ENCODE measurements at places on chromosomes 6 and 20.

GRCh38 chr6:16058929-16059345 lies 69.9 kb upstream of the MYLIP start:
- DNase-seq, result no peak

DNA sequence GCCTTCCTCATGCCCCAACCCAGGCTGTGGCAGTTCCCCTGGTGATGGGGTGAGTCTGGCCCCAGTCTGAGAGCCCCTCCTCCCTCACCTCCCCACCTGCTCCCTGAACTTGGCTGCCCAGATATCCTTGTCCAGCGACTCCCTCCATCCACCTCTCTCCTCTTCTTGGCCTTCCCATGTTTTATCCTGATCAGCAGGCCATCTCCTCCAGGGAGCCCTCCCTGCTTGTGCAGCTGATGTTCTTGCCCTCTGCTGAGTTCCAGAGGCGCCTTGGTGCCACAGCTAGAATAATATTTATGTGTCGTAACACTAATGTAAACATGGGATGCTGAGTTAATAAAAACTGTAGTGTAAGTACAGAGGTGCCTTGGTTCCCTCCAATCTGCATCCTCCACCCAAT lies 10.4 kb upstream of the IP6K3 start:
- DNase-seq, result no peak

DNA sequence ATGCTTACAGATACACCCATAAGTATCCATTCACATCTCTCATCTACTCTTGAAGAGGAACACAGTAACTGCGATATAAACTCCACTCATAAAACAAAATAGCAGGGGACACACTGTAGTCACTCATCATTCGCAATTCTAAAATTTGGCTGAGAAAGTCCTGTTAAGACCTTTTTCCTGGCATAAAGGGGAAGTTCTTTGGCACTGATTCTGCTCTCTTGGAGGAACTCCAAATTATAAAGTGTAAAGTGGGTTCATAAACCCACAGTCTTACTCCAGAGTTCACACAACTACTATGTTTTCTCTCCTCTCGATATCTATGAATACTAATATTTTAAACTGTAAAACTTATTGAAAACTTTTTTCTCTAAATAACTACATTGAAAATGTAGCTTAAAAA lies 80.6 kb downstream of the ADGB start:
- DNase-seq, result no peak

DNA sequence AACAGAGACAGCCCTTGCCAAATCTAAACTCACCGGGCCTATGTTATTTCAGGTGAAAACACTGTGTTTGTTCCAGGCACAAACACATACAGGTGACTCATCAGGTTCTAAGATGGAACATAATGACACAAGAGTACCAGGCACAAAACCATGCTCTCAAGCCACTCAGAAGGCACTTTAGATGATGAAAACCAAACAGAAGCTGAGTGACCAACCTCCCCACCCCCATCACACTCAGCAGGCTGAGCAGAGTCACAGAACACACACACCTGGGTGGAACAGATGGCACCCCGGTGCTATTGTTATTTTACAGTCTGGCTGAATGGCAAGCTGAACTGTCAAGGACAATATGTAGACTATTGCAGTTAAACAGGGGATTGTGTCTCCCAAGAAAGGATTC lies 20.6 kb upstream of the NKX2-2 start:
- no peak for DNase-seq

GRCh38 chr6:45212976-45213375 lies 115.2 kb upstream of the RUNX2 start:
- no peak for DNase-seq

DNA sequence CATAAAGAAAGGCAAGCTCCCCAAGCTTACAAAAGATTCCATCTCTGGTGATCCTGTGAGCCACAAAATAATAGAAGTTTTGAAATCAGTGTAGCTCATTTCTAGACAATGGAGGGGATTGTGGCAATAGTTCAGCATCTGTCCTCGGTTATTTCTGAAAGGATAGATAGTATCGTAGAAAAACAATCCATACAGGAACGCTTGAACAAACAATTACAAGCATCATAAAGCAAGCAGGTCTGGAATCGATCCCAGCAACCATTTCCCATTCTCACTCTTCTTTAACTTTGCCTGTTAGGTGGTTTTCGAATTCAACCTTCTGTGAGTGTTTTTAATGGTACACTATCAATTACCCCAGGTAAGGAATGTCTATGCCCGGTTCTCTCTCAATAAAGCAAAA lies 931.1 kb downstream of the KIF16B start:
- DNase-seq, result no peak

- DNase-seq, result no peak
These were observed 25.2 kb downstream of the TFAP2B start for GRCh38 chr6:50843842-50844241.

- no peak for DNase-seq
These were observed 35.6 kb upstream of the LAMP5 start for GRCh38 chr20:9478771-9479170.

- no peak for DNase-seq
These were observed 358.2 kb downstream of the ARHGAP18 start for GRCh38 chr6:129351807-129352206.

GRCh38 chr6:79571030-79571367 lies 33.8 kb upstream of the LCA5 start:
- no peak for DNase-seq

GRCh38 chr20:9928281-9928737 lies 89.4 kb upstream of the PAK5 start:
- DNase-seq, result no peak

- no peak for DNase-seq
These were observed 10.5 kb upstream of the EPB41L2 start for GRCh38 chr6:131073577-131073976.

- DNase-seq, result no peak
These were observed 39.6 kb downstream of the SHLD1 start for GRCh38 chr20:5789827-5790226.

DNA sequence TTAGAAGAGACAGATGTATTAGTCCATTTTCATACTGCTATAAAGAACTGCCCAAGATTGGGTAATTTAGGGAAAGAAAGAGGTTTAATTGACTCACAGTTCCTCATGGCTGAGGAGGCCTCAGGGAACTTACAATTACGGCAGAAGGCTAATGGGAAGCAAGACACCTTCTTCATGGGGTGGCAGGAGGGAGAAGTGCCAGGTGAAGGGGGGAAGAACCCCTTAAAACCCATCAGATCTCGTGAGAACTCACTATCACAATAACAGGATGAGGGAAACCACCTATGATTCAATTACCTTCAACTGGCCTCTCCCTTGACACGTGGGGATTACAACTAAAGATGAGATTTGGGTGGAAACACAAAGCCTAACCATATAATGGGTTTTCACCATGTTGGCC lies 28.9 kb upstream of the PNRC1 start:
- DNase-seq, result no peak

GRCh38 chr6:157240960-157241311 lies 82.4 kb downstream of the TMEM242 start:
- no peak for DNase-seq

GRCh38 chr6:94323853-94324252 lies 904.5 kb upstream of the EPHA7 start:
- no peak for DNase-seq

GRCh38 chr20:24762371-24762770 lies 186.7 kb upstream of the CST7 start:
- no peak for DNase-seq

DNA sequence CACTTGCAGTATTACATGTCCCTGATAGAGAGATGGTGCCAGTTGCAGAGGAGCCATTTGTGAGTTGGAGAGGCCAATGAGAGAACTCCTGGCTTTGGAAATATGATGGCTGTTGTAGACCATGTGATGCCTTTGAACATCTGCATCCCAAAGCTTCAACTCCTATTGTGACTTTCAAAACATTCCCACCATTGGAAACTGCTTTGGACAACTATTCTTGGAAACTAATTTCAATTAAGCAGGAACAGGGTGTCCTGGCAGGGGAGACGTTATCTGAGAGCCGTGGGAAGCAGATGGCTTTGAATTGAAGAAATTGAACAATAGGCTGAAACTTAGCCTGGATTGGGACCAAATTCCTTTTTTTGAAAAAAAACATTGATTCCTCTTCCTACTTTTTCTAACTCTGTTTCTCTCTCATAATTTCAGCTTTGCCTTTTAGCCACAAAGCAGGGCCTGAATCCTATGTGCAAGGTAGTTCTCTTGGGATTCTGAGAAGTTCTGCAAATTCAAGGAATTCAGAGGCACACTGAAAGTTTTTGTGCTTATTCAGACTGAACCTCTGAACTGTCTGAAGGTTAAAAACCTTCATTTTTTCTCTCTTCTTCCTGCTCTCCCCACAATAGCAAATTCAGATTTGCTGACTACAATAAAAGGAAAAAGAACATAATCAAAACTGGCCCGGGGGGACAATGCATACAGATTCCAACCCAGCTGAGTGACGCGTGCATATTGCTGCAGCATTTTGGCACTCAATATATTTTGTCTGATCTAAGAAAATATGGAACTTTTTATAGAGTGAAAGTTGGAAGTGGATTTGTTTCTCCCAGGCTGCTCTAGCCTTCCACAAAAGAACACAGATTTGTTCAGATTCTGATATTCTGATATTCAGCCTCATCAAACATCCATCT lies 720.4 kb upstream of the CHD6 start:
- no peak for DNase-seq

GRCh38 chr20:58321205-58321604 lies 11.7 kb downstream of the RAB22A start:
- DNase-seq, result no peak

DNA sequence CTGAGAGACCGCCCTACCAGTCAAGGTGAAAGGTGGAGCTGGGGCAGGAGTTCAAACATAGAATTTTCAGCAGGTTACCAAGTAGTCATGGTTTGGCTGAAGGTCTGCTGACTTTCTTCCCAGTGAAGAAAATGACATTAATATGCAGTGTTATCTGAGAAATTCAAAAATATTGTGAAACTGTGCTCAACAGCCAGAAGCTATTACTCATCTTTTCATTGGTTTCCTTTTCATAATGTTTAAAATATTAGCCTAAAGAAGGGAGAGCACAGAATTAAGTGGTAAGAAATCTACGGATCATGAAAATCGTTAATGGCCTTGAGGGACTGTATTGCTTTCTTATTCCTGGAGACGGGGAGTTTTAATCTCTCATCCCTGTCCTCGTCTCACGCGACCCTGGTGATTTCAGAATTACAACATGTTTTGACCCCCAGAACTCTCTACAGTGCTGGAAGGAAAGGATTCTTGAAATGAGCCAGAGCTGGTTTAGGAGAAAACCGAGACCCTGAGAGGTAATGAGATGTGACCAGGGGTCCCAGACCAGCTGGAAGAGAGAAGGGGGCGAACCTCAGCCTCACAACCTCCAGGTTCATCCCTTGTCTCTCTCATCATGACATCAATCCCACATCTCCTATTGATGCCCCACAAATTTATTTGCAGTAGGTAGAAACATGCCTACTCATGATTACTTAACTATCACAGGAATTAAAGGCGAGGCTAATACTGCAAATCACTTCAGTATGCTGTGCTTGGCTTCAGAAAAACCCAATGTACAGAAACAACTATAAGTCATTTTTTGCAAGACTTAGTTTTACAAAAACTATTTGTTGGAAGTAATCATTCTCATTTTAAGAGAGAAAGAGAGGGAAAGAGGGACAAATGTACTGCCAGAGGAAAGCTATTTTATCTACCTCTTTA lies 209.5 kb downstream of the FNDC1 start:
- DNase-seq, result no peak

DNA sequence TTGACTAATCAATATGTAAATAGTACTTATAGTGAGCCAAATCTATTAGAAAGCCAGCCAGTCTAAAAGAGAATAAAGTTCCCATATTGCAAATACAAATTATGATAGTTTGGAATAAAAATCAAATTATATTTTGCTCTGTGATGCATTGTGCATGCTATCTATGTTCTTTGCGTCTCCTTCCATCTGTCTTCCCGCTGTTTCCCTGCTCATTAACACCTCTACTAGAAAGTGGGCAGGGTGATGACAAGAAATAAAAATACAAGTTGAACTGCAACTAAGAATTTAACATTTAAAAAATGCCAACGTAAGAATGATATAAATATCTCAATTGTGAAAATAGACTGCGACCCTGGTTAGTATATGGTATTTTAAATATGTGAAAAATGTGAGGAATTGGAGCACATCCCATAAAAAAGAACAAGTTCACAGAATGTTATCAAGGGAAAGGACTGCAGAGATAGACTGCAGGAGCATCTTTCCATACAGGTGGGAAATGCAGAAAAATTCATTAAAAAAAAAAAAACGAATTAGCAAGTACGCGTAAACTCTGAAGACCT lies 157.6 kb upstream of the PDE7B start:
- no peak for DNase-seq

DNA sequence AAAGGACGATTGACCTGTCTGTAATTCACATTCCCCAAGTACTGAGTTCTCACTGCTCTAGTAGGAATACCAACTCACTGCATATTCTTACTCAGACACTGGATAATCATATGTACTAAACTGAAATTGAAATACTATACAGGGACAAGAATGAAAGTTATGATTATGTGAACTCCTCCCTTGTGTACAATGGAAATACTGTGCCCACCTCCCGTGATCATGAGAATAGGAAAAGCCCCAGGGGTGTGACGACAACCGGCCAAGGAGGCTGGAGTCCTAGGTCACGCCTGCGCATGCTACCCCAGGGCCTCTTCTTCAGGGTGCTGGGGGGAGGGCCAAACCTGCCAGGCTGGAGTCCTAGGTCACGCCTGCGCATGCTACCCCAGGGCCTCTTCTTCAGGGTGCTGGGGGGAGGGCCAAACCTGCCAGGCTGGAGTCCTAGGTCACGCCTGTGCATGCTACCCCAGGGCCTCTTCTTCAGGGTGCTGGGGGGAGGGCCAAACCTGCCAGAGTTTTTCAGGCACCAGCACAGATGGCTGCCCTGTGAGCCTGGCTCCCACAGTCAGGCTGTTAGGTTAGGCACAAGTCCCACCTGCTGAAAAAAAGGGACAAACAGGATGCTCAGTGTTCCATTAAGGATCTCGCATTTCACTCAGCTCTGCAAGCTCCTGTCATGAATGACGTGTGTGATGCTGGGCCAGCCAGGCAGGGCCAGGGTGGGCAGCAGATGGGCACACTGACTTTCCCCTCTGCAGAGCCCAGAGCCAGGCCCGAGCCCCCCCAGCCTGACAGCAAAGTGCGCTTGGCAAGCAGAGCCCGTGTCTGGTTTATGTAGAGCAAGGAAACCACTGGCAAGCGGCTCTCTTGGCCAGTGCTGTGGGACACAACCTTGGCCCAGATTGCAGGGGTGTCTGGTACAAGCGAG lies 107.7 kb downstream of the FOXF2 start:
- DNase-seq, result no peak

- DNase-seq, result no peak
These were observed 64.8 kb downstream of the SYNJ2 start for GRCh38 chr6:158046201-158047126.

- DNase-seq, result no peak
These were observed 543.9 kb downstream of the RNF144B start for GRCh38 chr6:18931086-18931485.

- DNase-seq, result no peak
These were observed 46.0 kb upstream of the UST start for GRCh38 chr6:148700741-148701311.

DNA sequence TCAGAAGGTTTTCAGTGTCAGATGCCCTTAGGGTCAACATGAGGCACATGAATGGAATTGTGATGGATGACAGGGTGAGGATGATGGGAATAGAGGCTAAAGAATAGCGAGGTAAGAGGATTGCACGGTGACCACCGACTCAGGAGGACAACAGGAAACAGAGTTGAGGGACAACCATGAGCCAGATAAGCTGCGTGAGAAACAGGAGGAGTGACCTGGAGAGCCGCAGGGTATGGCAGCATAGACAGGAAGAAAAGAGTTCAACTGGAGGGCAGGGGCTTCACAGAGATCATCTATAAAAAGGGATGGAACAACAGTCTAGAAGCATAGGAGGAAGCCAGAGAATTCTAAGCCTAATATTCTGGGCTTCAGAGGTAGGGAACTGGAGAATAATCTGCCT lies 84.7 kb upstream of the ENPP5 start:
- DNase-seq, result no peak
